MG63 (cell line): ENCODE measurements at places on chromosomes 7 and 10. TPM values are rescaled to one million over a fixed set of nuclear protein-coding genes. Genes with fewer than 3 reads are reported as not detected.

- DNase-seq = no peak
These were observed 81.3 kb downstream of the GRID1 start for GRCh38 chr10:86285136-86285790.

GRCh38 chr7:101869901-101870290 is 52.5 kb downstream of the CUX1 start:
- DNase-seq = no peak

The C7orf57 gene
- 0.23 TPM in 1 of 2 replicates, not detected in the other for total RNA-seq

DNA sequence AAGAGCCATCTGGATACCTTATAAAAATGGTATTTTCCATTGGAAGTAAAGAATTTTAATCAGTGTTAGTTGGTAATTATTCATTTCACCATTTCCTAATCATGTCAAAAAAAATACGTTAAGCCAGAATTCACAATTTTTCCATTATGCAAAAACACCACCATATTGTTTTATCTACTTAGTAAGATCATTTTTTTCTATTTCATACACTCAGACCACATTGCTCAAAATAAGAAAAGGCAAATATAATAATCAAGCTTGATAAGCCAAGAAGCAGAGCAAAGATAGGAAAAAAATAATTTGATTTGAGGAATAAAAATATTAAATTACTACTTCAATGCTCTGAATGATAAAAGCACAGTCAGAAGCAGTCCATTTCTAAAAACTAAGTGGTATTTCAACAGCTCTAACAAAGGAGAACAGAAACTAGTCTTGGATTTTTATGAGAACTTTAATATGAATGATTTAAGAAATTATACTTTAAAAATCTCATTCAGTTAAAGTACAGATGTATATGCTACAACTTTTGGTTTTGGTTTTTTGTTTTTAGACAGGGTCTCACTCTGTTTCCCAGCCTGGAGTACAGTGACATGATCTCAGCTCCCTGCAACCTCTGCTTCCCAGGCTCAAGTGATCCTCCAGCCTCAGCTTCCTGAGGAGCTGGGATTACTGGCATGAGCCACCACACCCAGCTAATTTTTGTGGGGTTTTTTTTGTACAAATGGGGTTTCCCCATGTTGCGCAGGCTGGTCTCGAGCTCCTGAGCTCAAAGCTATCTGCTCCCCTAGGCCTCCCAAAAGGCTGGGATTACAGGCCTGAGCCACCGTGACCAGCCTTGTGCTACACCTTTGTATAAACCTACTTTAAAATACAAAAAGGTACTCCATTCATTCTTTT is 46.6 kb downstream of the LRRN3 start:
- no peak for DNase-seq

The EBF3 gene
- total RNA-seq = 3.1 and 3.4 TPM in 2 replicates

DNA sequence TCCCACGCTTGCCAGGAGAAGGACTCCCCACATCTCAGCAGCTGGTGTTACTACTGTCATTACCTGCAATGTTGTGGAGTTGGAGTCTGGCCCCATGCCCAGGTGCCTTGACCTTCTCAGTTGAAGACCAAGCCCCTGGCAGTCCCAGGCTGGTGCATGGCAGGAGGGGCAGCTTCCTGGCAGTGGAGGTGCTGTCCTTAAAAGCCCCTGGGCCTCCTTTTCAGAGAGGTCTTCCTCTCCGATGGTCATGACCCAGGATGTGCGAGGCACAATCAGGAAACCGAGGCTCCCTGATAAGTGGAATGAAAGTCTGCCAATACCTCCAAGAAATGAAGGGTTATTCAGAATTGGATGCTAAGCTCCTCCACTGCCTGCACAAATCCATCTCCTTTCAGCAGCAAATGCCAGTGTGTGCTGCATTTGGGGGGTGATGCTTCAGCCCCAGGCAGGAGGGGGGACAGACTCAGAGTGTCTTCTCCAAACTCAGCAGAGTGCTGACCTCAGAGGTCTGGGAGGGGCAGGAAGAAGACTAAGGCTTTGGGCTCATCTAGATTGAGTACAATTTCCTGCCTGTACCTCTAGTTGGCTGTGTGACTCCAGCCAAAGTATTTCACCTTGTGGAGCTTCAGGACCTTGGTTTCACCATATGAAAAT is 97.0 kb upstream of the DDC start:
- DNase-seq = no peak
